ENCODE measurements at places on chromosomes 12 and 14.

DNA sequence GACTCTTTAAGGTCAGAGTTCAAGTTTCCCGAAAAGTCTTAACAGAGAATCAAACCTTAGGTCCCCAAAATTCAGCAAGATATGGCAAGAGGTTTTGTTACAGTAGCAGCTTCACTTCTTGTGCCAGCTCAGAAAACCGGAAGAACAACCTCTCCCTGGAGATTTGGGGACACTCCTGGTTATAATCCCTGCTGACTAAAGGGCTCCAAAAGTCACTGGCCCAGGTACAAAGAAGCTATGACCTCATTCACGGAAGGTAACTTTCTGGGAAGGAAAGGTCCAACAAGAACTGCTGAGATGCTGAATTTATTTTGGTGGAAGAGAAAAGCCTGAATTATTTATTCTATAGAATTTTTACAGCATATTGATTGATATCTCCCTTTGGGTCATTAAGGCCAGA, 55.6 kb upstream of the DIO2 start:
- no peak for DNase-seq

DNA sequence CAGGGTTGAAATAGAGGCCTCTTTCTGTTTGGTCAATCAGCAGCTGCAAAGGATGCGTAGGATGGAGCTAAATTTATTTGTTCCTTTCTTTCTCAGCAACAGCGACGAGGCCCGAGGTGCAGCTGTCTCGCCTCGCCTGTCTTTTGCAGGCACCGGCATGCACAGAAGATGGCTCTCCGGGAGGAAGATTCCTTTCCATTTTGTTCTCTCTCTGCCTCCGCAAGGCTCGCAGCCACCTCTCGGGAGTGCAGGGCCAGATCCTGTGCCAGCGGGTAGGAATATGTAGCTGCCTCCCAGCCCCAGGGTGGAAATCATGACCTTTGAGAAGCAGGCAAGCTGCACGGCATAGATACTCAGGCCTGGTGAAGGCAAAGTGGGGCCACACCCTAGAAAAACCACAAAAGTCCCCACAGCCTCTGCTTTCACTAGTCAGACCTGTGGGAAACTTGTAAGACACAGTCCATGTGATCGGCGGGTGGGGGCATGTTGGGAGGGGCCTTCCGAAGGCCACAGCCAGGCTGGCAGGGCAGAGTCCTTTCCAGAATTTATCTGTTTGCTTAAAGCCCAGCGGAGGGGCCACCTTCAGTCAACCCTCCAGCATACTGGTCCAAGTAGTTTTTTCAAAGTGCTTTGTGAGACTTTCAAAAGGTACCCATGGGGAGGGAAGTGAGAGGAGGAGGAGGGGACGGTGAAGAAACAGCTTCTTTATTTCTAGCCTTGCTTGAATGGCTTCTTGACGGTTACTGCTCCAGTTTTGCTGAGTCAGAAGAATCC, at the start of gene MAP1LC3B2:
Gene MAP1LC3B2 (plus strand): TSS at position 220 of the 774 bp plus-strand sequence. CDS start 16,562 bp downstream, outside the sequence.
- peak; percentile 36 for DNase-seq

GRCh38 chr12:71125515-71125914, 32.3 kb downstream of the TSPAN8 start:
- DNase-seq = no peak

DNA sequence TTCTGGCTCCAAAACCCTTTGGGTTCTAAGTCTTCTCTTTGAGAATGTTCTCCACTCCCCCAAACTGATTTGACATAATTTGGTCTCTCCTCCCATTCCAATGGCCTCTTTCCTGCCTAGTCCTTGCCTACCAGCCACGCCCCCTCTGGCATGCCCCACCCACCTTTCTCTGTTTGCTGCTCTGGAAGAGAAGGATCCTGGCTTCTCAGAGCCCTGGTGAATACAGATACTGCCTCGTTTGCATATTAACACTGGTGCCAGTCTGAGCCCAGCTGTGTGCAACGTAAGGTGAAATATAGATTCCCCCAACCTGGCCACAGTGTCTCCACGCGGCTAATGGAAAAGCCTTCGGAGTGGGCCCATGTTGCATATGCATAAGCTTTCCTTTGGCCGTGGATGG, 79.7 kb downstream of the PAPOLA start:
- no peak for DNase-seq

GRCh38 chr14:100011628-100012325, 53.4 kb upstream of the EVL start:
- no peak for DNase-seq

GRCh38 chr14:75234173-75235115, 44.2 kb upstream of the FOS start:
- DNase-seq = no peak

DNA sequence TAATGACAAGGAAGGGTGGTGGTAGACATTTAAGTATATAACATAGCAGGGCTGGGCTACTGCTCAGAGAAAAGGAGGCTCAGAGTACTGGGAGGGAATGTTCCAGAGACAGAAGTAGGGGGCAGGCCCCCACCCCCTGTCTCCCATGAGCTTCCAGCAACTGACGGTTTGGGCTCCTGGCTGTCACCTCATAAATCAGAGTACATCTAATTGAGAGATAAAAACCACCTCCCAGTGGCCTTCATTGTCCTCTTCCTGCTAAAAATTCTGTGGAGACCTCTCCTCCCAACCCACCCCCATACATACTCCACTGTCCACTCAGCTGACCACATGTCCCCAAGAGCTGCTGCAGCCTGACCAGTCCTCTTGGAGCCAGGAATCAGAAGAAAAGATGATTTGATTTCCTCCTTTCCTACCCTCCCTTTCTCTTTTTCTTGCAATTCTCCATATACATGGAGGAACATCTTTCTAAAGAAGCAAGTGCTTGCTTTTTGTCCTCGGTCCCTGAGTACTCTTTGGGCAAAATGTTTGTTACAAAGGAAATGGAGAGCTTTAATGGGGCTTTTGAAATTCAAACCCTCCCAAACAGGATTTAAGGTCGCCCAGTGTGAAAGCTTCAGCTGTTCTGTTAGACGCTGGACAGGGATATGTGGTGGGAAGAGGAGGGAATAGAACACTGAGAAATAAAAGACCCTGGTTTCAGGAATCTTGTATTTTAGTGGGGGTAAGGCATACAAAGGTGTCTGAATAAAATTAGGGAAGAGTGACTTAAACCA, 16.4 kb upstream of the KCNA5 start:
- DNase-seq = no peak

DNA sequence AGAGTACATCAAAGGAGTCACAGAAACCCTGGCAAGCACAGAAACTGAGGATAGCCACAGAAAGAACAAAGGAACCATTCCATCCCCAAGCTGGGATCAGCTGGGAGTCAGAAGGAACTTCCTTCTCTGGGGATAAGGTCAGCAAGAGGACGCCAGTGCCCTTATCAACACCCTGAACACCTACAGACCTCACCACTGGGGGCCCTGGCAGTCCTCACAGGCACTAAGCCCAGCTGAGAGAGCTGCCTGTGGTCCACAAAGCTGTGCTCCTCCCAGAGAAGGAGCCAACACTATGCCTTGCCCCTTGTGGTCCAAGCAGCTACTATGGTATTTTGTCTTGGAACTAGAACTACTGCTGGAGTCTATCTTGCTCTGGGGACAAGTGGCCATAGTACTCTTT, 171.1 kb upstream of the CCDC196 start:
- DNase-seq = no peak

DNA sequence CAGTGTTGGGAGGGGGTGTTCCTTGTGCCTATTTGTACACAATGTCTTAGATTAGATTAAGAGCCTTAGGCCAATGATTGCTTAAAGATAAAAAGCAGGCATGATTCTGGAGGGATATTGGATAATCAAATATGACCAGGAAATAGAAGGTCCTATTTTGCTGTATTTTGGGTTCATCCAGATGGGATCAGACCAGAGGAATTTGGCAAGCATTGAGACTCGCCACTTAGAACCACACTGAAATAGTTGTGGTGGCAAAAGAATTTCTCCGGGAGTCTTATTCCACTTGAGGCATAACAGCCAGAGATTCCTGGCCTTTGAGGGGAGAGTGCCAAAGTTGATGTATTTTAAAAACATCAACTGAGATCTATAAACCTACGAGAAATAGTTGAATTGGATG, 327.2 kb downstream of the RAD51B start:
- no peak for DNase-seq

- no peak for DNase-seq
These were observed 668.1 kb downstream of the MED13L start for GRCh38 chr12:115609347-115609746.

DNA sequence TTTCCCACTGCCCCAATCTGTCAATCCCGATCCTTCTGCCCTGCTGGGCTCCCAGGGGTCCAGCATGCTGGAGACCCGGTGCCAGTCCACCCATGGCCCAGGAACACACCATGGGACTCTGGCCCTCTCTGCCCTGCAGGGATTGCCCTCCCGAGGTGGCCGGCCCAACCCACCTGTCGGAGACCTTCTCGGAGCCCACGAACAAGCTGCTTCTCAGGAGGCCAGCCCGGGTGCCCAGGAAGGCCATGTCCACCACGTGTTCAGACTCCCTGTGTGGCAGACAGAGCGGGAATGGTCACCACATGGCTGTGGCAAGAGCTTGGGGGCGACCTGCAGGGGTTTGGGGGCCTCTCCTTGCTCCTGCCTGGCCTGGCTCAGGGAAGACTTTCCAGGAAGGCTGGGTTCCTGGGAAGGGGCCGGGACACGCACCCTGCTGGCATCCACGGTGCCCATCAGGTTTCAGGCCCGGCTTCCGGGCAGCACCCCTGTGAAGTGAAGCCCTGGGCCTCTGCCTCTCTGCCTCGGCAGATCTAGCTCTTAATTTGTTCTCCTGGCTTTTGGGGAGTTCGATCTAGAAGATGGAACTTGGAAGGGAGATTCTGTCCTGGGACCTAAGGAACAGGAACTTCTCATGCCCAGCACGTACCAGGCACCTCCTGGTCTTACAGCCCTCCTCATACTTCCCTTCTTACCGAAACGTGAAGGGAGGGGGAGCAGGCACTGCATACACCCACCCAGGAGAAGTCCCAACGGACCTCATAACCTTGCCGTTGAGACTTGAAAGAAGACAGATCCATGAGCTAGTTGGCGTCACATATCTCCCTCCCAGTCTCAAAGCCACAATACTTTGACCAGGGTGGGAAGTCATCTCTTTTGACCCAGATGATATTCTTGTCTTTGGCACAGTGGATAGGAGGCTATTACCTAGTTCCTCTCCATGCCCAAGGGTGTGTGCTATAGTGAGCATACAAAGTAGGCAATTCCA, 26.3 kb downstream of the LRTM2 start:
- DNase-seq = no peak

DNA sequence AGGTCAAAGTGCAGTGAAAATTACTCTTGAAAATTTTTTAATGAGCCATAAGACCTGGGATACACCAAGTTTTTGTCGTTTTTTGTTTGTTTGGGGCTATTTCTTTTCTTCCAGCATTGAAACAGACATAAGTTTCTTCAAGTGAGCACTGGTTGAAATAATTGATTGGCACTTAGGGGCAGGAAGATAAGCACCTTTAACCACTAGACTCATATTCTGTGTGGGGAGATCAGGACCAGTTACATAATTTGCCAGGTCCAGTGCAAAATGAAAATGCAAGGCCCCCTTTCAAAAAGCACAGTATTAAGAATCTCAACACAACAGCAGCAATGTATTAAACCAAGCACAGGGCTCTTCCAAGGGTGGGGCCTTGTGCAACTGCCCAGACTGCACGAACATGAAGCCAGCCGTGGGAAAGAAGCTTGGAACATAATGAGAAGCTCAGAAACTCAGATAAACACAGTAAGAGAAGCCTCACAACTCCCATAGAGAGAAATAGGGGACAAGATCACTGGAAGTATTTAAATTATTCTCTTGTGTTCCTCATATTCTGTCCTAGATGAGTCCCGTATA, 3.2 kb upstream of the TCP11L2 start:
- DNase-seq = no peak

- no peak for DNase-seq
These were observed 275.0 kb upstream of the G2E3 start for GRCh38 chr14:30283822-30284446.

DNA sequence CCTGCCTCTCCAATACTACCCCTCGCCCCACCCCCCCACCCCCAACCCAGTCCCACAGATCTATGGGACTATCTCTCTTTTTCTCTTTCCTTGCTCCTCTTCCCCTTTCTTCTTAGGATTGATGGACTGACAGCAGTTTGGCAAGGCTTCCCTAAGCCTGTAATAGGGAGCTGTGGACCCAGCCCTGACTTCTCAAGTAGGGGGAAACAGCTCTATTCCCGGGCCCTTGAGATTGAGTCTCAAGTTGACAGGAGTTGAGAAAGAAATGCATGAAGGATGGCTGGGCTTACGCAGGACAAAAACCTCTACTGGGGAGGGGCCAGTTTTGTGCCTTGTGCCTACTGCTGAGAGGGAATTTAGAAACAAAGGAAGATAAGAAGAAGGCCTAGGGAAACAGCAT, 60.4 kb downstream of the SMUG1 start:
- no peak for DNase-seq

DNA sequence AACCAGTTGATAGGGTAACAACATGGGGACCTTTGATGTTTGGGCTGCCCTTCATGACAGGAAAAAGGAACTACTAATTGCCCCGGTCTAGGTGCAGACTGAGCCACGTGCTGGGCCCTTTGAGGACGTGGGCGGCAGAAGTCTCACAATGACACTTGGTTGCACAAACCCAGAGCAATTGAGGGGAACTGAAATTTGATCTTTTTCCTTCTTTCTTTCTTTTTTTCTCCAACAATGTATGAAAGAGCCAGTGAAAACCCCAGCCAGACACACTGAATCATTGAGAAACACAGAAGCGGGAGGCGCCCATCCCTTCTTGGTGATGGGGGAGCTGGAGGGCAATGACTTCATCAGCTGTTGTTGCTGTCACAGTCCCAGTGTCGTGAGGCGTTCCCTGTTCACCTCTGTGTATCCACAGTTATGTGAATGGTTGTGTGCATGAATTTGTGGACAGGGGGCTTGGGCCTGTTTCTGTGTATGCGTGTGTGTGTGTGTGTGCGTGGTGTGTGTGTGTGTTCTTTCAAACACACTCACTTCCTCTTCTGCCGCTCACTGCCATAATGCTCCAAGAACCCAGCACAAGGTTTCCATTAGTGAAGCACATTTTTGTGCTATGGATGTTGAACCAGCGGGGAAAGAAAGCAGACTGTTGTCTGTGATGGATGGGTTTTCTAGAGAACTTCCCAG, 137.5 kb upstream of the CCND2 start:
- peak; percentile 37 for DNase-seq

- DNase-seq = no peak
These were observed 2.3 kb upstream of the ZNF384 start for GRCh38 chr12:6691473-6691872.

DNA sequence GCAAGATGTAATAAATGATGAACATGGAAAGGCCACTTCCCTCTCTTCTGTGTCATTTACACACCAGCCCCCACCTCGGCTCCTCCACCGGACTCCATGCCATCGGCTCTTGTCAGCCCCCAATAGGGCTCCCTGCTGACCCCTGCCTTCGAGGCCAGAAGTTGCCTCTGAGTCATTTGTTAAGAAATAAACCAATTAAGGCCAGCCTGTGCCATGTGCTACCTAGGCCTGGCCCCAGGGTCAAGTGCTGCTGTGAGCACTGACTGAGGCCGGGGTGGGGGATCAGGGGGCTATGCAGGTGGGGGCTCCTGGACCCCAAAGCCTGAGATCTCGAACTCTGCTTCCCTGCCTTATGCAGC, 53.2 kb downstream of the TESC start:
- DNase-seq = no peak
